ENCODE measurements at places on chromosomes 13 and 19.

DNA sequence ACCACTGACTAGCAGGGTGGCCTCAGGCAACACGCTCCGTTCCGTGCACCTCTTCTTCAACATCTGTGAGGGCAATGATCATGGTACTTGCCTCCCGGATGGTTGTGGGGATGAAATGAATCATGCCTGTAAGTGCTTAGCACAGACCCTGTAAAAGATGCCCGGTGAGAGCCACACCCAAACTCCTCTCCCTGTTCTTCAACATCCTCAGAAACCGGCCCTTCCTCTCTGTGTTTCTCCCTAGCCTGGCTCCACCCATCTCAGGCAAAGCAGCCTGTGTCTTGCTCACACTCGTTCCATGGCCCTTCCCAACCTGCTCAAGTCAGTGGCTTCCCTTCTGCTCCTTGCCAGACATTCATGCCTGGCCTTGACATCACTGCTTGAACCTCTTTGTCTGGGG, 5.8 kb upstream of the DMKN start:
- DNase-seq = no peak

DNA sequence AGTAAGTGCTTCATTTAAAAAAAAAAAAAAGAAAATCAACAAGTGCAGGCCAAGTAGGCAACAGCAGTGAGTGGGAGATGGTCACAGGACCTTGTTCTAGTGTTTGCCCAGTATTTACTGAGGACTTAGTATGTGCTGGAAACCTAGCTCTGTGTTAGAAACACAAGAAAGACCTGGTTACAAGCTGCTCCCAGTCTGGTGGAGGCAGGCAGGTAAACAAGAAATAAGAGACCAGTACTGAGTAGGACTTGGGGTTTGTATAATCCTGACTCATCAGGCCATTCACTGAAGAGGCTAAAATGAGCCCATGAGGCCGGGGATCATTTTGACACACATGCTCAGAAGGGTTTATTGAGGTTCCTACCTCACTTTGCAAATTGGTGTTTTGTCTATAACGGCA, 21.5 kb upstream of the SERPINE3 start:
- DNase-seq = no peak

DNA sequence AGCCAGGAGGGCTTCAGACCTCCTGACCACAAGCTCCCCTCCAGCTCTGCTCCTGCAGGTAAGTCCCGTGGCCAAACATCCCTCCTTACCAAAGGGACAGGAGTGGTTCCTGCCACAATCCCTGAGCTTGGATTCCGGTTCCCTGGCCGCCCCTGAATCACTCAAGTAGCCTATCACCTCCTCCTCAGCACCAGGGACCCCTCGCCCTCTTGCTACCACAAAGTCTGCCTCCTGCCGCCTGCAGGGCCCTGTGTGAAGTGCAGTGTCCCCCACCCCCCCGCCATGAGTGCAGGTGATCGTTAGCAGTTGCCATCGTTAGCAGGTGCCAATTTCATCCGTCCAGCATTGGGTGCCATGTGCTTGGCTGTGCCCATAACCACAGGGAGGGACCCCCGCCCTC, 40.8 kb upstream of the RANBP3 start:
- DNase-seq = no peak

DNA sequence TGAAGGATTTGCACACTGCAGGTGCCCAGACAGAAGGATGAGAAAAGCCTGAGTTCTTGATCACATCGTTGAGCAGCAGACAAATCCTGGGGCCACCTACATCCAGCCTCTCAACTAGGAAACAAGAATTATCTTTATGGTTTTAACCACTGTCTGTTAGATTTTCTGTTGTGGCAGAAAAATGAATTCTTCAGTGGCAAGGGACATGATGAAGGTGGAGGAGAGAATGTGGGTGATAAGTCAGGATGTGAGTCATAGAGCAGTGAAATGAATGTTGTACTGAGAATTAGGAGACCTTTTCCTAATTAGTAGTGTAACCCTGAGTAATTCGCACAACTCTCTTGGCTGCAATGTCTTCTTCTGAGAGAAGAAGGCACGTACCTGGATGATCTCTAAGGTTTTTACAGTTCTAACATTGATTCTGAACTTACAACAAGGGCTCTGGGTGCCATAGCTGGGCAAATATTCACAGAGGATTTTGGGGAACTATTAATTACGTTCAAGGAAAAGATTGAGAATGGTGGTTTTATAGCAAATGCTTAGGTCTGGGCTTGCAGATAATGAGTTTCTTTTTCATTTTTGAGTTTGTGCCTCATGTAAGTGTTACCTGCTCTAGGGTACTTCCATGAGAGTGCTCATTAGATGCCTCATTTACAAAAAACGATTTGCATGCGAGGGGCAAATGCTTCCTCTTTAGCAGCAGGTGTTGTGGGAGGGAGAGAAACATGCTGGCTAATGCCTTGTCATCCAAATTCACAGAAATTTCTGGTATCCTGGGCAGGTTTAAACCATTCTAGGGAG, 111.0 kb upstream of the KL start:
- no peak for DNase-seq

- peak; percentile 20 for DNase-seq
Observed at GRCh38 chr19:403221-404027, 5.5 kb downstream of the C2CD4C start.

DNA sequence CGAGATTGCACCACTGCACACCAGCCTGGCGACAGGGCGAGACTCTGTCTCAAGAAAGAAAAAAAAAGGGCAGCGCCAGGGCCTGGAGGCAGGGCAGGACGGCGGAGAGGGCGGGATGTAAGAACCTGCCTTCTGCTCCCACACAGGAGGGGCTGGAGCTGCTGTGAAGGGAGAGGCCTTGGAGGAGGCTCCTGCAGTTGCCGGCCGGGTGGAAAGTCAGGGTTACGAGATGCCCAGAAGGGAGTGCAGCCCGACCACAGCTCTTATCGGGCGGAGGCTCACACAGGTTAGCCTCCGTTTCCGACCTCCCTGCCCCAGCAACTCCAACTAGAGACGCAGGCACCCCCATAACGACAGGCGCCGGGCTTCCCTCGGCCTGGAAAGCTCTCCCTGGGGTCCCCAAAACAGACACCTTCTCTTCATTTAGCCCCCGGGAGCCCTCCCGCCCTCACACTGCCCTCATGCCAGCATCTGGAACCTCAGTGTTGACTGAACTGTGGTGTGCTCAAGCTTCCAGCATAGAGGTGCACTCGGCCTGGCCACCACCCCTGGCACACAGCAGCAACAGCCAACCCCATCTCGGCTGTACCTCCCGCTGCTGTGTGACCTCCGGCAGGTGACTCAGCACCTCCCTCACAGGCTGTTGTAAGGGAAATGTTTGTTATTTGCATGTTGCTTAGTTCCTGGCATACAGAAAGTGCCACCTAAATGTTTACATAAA, 1.4 kb downstream of the PLPP2 start:
- no peak for DNase-seq

DNA sequence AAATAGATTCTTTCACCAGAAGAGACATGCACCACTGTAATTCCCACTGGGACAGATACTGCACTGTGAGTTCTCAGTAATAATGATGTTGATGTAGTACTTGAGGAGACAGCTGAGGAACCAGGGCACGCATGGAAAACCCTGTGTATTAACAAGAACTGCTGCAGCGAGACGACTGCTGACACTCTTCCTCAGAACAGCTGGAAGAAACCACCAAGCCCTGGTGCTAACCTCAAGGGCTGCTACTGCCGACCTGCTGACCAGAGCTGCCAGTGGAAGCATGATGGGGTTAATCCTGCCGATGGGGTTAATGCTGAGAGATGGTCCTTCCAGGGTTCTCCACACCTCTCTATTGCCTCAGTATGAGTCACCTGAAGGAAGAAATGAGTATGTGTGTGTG, 45.6 kb downstream of the EDNRB start:
- DNase-seq = no peak

- DNase-seq = no peak
Observed at GRCh38 chr19:18591735-18592385, 3.3 kb downstream of the REX1BD start.

DNA sequence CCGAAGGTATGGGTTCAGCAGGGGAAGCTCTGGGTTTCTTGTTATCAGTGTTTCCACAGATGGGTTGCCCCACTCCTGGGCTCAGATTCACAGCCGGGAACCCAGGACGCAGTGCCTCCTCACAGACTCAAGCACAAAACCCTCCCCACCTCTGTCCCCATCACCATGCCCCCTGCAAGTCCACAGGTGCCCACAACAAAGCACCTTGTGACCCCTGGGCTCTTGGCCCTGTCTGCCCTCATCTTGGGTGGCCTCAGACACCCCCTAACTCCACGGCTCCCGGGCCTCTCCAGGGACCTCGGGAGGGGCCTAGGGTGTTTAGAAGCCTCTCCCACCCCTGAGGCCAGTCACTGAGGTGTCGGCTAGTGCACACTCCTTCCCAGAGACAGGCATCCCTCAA, 231.7 kb downstream of the TUBA3C start:
- no peak for DNase-seq

DNA sequence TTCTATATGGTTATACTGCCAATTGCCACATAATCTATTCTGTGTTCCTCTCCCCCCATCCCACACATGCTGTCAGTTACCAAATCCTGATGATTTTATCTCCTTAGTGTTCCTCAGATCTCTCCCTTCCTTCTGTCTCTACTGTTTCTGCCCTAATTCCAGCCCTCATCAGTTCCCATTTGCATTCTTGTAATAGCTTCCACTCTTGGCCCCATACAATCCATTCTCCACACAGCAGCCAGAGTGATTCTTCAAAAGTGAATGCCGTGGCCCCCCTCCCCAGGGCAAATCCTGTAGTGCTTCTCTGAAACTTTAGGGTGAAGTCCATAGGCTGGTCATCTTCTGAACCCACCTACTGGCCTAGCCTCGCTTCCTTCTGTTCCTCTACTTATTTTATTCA, 114.4 kb downstream of the ZAR1L start:
- no peak for DNase-seq

GRCh38 chr13:26604784-26605545, 47.5 kb downstream of the WASF3 start:
- no peak for DNase-seq

DNA sequence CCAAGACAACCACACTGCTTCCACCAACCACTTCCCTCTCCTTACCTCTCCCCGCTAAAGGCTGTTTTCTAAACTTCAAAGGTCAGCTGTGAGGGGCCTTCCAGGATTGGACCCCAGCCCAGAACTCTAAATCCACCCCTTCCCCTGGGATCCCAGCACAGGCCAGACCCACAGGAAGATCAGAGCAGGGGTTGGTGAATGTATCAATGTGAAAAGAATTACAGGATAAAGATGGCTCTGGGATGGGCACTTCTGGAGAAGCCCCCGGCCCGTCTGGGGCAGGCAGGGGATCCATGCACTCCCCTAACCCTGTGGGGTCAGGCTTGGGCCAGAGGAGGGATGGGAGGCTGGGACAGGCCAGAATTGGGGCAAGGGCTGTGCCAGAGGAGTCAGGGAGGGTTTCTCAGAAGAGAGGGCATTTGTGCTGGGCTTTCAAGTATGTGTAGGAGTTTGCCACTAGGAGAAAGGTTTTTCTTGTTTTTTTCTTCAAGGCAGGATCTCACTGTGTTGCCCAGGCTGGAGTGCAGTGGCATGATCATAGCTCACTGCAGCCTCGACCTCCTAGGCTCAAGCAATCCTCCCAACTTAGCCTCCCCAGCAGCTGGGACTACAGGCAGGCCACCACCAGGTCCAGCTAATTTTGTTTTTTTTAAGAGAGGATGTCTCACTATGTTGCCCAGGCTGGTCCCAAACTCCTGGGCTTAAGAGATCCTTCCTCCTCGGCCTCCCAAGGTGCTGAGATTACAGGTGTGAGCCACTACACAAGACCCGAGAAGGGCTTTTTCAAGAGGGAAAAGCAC, 1.0 kb upstream of the MEF2B start:
- no peak for DNase-seq

GRCh38 chr13:104895521-104895920, 1639.9 kb downstream of the EFNB2 start:
- DNase-seq = no peak

DNA sequence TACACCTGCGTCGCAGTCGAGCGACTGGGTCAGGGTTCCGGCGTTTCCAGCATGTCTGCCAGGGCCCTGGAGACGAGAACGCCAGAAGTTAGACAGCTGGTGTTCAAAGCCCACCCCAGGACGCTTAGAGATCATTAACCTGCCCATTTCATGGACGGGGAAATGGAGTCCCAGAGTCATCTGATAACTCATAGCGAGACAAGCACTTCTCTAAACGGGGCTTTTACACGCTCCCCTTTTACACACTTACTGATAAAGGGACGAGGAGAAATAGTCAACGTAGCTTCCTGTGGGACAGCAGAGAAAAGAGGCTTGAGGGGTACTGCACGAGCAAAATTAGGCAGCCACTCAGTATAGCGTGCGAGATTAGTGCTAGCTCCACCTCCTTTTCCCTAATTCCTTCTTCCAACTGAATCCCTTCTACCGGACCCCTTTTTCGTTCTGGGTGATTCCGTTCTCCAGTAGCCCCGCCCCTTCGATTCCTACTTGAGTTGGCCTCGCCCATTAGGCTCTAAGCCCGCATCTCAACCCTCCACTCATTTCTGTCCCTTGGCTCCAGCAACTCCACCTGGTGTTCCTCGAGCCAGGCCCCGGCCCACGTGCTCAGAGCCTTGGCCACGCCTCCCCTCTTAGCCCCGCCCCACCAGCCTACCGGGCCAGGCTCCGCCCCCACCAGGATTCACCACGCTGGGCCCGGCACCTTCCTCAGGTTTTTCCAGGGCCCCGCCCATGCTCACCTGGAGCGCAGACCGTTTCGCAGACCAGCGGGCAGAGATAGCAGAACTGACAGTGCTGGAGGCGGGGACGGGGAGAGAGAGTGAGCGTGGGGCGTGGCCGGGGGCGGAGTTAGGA, 3.7 kb downstream of the HRC start:
- peak; percentile 76 for DNase-seq

DNA sequence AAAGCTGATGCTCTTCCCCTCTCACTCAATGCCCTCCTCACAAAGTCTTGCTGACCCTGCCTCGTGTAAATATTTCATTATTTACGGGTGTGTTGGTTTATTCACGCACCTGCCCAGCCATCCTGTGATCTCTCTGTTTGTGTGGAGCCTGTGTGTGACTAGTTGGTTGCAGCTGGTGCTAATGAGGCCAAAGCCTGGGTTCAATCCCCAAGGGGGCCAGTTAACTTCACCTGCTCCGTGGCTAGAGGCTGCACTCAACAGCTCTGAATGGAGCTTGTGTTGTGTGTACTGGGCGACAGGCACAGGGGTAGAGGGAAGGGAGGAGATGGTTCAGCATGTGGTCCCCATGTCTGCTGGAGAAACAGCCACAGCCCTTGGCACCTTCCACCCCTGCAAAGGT, 109.5 kb downstream of the DNAJC15 start:
- no peak for DNase-seq

GRCh38 chr19:13975870-13976269, 23.6 kb downstream of the DCAF15 start:
- no peak for DNase-seq

DNA sequence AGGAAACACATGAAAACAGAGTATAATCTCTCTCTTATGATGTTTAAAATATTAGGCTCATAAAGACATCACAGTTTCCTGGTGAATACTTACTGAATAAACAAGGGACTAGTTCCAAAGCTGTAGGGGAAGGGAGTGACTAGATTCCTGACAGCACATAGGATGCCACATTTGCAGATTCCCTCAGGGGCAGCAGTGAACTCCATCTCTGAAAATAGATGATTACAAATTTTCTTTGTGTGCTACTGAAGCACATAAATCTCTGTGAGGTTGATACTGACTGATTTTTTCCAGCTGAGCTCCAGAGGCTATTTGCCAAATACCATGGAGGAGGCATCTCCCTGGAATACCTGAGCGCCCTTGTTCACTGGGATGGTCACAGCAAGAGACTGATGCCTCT, 77.3 kb downstream of the FGF9 start:
- no peak for DNase-seq

GRCh38 chr19:3942790-3943409, 10.0 kb downstream of the NMRK2 start:
- no peak for DNase-seq

Data from femur (tissue), 1 donor.